ENCODE measurements at places on chromosomes 12 and 14.

GRCh38 chr12:26699237-26699636, 133.8 kb downstream of the ITPR2 start:
- DNase-seq: no peak

- DNase-seq: no peak
These were observed 199.8 kb downstream of the RPL10L start for GRCh38 chr14:46451800-46452199.

DNA sequence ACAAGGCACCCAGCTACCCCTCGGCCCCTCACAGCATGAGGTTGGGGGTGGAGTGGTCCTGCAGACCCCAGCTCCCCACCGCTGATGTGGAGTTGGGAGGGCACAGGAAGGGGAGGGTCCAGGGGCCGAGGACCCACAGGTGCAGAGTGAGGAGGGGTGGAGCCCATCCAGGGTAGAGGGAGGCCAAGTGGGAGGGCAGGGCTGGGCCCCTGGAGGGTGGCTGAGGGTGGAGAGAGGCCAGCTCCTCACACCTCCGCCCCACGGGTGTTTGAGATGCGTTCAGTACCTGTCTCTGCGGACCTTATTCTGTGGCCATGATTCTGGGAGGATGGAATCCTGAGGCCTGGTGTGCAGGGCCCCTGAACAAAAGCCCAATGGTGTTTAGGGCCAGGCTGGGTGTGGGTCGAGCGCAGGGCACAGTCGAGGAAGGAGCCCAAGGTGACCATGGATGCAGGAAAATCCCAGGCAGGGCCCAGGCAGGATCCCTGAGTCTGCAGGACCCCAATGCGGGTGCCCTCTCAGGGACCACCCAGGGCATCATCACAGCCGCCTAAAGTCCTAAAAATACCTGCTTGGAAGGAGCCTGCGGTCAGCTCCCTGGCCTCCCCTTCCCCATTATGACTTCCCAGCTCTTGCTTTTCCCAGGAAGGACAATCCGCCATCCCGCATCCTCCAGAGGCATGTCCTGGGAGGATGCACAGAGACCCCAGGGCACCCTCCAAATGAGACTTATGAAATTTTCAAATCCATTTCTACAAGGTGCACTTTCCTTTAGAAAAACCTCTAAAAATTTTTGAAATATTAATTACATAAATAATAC, 377.1 kb upstream of the SFSWAP start:
- DNase-seq: no peak

GRCh38 chr14:94330432-94330831, 7.3 kb upstream of the SERPINA6 start:
- DNase-seq: no peak

- no peak for DNase-seq
These were observed 56.2 kb upstream of the RTRAF start for GRCh38 chr14:51933191-51933590.

GRCh38 chr14:35355981-35356841, 48.3 kb downstream of the NFKBIA start:
- no peak for DNase-seq

GRCh38 chr12:6943389-6943721, 261 bp upstream of the RNU7-1 start:
- DNase-seq: no peak

GRCh38 chr12:103028881-103029639, 71.6 kb downstream of the ASCL1 start:
- no peak for DNase-seq

DNA sequence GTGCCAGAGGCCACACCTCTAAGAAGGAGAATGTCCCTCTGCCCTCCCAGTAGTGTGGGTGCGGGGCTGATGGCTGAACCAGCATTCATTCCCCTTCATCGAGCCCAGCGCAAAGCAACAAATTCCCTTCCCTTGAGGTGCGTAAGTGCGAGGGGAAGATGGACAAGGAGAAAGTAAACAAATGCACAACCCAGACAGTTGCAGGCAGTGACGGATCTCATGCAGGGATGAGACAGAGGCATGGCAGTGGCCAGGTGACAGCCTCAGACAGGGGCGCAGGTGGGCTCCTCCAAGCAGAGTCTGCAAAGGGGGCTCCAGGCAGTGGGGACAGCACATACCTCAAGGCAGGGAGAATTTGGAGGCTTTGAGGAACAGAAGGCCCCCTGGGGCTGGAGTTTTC, 2.3 kb upstream of the MYL2 start:
- DNase-seq: no peak

DNA sequence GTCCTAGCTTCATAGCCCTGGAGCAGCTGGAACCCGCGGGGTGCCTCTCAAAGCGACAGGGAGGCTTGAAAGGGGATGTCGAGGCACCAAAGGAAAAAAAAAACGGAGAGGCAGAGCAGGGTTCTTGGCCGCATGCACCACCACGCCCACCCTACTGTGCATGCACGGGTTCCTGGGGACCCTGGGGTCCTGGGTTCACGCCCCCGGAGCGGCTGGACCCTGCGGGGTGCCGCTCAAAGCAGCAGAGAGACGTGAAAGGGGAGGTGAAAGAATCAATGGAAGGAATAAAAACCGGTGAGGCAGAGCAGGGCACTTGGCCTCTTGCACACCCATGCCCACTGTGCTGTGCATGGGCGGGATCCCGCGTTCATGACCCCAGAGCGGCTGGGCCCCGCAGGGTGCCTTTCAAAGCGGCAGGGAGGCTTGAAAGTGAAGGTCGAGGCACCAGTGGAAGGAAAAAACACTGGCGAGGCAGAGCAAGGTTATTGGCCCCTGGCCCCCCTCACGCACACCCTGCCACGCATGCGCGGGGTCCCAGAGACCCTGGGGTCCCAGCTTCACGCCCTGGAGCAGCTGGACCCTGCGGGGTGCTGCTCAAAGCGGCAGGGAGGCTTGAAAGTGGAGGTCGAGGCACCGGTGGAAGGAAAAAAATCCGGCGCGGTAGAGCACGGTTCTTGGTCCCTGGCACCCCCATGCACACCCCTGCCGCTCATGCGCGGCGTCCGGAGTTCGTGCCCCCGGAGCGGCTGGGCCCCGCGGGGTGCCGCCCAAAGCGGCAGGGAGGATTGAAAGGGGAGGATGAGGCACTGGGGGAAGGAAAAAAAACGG, 318.5 kb downstream of the ALG10 start:
- no peak for DNase-seq

GRCh38 chr12:105977652-105978051, 161.1 kb downstream of the NUAK1 start:
- no peak for DNase-seq

DNA sequence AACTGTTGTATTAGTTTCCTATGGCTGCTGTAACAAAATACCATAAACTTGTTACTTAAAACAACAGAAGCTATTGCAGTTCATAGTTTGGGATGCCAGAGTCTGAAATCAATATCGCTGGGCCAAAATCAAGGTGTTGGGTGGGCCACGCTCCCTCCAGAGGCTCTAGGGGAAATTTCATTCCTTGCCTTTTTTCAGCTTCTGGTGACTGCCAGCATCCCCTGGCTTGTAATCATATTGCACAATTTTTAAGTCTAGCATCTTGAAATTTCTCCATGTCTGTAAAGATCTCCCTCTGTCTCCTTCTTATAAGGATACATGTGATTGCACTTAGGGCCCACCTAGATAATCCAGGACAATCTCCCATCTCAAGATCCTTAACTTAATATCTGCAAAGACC, 48.8 kb upstream of the GARIN6 start:
- DNase-seq: no peak

- no peak for DNase-seq
These were observed 75.3 kb downstream of the CCDC88C start for GRCh38 chr14:91342206-91342760.

DNA sequence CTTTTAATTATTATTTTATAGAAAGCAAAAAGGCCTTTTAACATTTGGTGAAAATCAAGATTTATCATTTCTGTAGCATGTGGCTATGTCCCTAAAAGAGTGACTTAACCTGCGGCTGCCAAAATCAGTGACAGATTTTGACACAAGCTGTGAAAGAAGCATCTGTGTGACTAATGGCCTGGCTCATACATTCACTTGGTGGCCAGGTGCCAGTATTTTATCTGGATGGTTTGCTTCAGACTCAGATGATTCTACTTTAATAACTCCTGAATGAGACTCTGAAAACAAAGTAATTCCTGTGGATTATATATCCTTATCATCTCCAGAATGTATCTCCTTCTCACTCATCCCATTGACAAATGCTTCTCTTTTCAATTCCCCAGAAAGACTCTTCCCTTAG, 103.0 kb downstream of the FSCB start:
- no peak for DNase-seq

DNA sequence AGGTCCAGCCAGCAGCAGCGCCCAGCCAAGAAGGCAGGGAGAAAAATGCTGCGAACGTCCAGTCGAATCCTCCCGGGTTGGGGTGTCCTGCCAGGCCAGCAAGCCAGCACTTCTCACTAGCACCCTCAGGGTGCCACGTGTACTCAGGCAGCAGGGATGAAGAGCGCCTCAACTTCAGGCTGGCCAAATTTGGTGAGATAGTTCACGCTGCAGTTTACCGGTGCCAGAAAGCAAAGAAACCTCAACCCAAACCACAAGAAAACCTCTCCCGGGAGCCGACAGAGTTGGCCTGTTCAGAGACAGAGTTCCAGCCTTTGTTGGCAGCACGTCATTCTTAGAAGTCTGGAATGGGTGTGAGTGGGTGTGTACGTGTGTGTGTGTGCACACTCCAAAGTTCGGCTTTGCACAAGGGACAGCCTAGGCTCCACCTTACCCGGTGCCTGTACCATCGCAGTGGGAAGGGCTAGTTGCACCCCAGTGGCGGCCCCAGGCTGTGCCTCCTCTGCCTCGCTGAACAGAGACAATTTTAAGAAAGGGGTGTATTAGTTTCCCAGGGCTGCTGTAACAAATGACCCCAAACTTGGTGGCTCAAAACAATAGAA, 42.1 kb downstream of the ELK3 start:
- DNase-seq: no peak

DNA sequence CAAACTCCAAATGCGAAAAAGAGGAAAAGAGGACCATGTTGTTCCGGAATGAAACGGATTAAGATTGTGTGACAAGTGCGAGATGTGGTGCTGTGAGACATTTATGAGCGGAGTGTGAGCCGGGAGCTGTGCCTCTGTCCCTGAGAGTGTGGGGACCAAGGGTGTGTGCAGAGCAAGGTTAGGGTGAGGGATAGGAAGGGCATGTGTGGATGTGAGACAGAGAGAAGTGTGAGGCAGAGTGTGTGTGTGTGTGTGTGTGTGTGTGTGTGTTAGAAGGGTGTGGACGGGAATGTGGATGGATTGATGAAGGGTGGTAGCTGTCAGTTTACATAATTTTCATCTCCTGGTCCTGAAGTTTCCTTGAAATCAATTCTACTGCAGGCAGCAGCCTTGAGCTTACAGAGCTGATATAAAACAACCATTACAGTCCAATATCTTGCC, 4.3 kb upstream of the OTX2 start:
- DNase-seq: no peak

GRCh38 chr14:44863271-44863670, 98.5 kb downstream of the KLHL28 start:
- no peak for DNase-seq

GRCh38 chr12:67154901-67155300, 114.3 kb upstream of the CAND1 start:
- DNase-seq: no peak

DNA sequence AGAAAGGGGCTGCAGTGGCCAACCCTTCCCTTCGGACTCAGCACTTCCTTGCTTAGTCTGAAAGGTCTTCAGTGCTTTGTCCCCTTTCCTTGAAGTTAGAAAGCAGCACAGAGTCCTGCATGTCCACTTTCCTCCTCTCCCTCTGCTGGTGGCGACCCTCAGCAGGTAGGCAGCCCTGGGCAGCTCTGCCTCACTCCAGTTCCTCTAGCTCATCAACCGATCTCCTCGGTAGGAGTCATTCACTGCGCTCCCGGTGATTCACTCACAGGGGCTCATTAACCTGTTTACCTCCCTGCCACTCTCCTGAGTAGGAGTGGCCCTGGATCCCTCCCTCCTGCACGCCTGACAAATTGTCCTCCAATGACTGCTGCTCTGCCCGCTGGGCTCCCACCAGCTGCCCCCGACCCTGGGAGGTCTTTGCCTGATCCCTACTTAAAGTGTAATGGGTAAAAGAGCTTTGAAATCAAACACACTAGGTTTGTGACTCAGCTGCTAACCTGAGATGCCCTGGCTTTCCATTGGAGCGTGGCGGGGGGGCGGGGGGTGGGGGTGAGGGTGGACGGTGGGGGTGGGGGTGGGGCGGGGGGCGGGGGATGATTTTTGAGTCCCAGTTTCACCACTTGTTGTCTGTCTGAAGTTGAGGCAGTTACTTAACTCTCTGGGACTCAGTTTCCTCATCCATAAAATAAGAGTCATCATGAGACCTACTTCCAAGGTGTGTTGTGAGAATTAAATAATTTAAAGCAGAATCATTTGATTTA, 4.2 kb downstream of the SCNN1A start:
- DNase-seq: no peak

GRCh38 chr12:103247531-103247930, 248.2 kb downstream of the C12orf42 start:
- no peak for DNase-seq

- no peak for DNase-seq
These were observed 86.2 kb upstream of the MYL2 start for GRCh38 chr12:111006621-111007020.

GRCh38 chr12:129635021-129635685, 268.7 kb downstream of the TMEM132D start:
- no peak for DNase-seq

- no peak for DNase-seq
These were observed at the start of gene ACRBP for GRCh38 chr12:6647083-6647604. Gene ACRBP, minus strand, starts transcription at chr12:6647432. Its CDS starts 66 bp downstream, at chr12:6647366.

- DNase-seq: no peak
These were observed 31.6 kb upstream of the CD69 start for GRCh38 chr12:9792185-9792900.

- DNase-seq: no peak
These were observed 42.1 kb downstream of the DAO start for GRCh38 chr12:108921946-108922345.

GRCh38 chr12:131833288-131833895, 5.2 kb downstream of the MMP17 start:
- no peak for DNase-seq

- DNase-seq: no peak
These were observed 55.9 kb upstream of the TMCC3 start for GRCh38 chr12:94706250-94706661.

- DNase-seq: no peak
These were observed 168.1 kb upstream of the DAAM1 start for GRCh38 chr14:59020382-59020781.

GRCh38 chr14:96584907-96585671, 82.9 kb downstream of the PAPOLA start:
- no peak for DNase-seq

Measured in stimulated activated CD8-positive, alpha-beta memory T cell treated with anti-CD3 and anti-CD28 coated beads, Interleukin-12 subunit alpha, Interleukin-12 subunit beta, amount 100 ng/mL, for 1 hour (primary cell).